COLO829 (cell line): ENCODE measurements at places on chromosomes 11 and 22.

DNA sequence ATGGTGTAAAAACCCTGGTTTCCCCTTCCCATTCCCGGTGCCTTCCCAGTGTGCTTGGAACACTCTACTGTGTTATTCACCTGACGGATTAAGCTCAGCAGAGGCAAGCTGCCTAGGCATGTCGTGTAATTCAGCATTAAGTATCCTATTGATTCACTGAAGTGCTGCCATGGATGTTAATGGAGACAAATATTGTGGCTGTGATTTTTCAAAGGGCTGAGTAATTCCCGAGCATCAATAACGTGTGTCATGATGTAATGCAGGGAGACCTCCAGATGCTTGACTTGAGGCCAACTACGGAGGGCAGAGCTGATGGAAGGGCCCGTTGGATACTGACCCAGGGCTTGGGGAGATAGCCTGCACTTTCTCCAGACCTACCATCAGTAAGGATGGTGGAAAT, 269.0 kb downstream of the ST3GAL4 start:
- DNase-seq, result no peak

DNA sequence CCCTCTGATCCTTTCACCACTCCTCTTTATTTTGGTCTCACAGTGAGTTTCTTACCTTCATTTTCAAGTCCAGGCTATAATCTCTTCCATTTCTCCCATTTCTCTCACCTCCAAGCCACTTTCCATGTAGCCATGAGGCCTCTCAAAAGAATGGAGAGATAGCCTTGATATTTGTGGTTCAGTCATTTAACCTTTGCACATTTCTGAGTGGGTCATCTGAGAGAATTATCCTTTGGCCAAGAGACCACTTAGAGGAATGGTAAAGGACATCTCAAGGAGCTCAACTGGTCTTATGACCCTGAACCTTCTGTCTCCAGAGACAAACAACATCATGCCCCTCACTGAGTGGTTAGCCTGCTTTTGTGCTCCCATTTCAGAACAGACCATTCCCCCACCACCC, 121.1 kb downstream of the KIRREL3 start:
- DNase-seq, result no peak

DNA sequence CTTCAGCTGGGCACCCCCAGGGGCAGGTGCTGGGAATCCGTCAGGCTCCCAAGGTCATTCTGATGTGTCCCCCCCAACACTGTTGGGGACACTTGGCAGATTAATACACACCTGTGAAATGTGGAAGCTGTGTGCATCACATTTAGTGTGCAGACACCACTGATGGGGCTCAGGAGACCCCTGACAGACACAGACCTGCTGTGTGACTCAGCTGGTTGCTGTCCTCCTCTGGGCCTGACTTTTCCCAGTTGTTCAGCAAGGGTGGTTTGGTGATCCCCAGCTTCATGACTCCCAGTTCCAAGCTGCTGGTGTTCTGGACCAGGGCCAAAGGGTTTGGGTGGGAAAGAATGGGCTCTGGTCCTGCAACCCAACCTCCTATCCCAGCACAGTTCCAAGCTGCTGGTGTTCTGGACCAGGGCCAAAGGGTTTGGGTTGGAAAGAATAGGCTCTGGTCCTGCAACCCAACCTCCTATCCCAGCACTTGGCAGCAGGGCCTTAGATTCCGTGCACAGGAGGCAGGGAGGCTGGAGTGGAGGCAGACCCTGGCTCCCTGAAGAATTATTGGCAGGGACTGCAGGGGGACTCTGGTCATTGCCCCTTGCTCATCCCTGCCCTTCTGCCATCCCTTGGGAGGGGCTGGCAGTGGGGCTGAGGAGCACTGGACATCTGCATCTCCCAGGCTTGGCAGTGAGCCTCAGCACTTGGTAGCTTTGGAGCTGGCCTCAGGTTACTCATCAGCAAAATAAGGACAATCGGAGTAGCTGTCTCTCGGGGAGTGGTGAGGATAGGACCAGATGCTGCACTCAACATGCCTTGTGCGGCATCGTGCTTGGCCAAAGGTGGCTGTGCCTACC, 8.4 kb upstream of the OMP start:
- DNase-seq, result no peak

DNA sequence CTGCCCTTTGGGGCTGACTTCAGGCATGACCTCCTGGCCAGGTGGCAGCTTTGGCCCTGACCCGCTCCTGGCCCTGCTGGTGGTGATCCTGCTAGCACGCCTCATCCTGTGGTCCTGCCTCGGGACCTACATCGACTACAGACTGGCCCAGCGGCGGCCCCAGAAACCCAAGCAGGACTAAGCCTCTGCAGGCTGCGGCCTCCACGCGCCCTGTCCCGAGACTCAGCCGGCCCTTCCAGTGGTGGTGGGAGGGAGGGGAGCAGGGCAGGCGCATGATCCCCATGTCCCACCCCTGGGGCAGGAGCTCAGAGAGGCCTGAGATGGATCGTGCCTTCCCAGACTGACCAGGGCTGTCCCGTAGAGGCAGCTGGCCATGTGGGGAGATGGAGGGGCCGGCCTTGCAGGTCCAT, 2.1 kb downstream of the SMIM38 start:
- no peak for DNase-seq
